ENCODE measurements at places on chromosomes 11 and 22. TPM values are rescaled to one million over a fixed set of nuclear protein-coding genes. Genes with fewer than 3 reads are reported as not detected.

DNA sequence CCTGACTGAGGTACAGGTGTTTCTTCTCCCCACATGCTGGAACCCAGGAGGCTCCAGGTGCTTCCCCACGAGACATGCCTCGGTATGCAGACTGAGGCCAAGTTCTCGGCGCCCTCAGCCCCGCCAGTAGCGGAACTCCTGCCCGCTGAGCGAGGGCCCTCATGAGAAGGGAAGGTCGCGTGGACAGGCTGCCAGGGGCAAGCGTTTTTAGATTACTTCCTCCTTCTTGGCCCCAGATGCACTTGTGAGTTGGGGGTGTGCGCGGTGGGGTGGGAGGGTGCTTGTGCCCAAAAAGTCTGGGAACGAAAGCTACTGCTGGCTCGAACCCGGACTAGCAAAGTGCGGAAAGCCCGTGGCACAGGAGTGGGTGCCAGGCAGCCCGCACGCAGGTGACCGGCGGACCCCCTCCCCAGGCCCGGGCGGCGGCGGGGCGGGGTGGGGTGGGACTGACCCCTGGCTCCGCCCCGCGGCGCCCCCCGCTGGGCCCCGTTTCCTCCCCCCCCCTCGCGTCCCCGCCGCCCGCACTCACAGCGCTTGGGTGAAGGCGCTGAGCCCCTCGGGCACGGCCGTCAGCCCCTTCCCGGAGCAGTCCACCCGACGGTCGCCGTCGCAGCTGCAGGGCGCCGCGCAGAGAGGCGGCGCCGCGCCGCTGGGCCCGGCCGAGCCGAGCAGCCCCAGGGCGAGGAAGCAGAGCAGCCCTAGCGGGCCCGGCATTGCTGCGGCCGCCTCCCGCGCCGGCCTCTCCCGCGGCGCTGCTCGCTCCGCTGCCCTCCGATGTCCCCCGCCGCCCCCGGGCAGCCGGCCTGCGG is 797 bp downstream of the LGR4 start:
- no peak for DNase-seq

GRCh38 chr11:7577291-7578190 is 63.7 kb downstream of the PPFIBP2 start:
- no peak for DNase-seq

GRCh38 chr11:33904102-33904501 is 12.2 kb upstream of the LMO2 start:
- no peak for DNase-seq

DNA sequence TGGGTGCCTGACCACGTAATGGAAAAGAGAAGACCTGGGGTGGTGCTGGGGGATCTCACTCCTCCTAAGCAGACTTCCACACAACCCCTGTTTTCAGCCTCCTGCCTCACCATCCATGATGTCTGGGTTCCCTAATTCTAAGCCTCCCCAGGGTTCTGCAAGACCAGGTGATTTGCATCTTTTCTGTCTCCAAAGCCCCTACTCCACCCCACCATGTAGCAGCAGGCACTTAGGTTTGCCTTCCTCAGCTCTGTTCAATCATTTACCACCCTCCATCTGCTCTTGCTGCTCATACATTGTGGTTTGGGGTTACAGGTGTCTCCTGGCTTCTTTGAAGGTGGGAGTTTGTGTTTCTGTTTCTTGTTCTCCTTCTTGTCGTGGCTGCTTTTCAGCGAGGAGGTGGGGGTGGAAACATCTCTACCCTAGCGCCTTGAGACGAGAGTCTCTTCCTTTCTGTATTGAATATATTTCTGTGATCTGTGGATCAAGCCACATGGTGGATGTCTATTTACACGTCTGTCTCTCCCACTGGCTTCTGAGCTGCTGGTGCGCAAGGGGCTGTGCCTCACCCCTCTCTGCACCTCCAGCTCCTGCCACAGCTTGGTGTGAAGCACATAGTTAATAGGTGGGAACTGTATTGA is 6.6 kb upstream of the SSTR3 start:
- DNase-seq, result no peak

- no peak for DNase-seq
Measured at GRCh38 chr11:64507832-64508375, 83.1 kb upstream of the SLC22A12 start.

DNA sequence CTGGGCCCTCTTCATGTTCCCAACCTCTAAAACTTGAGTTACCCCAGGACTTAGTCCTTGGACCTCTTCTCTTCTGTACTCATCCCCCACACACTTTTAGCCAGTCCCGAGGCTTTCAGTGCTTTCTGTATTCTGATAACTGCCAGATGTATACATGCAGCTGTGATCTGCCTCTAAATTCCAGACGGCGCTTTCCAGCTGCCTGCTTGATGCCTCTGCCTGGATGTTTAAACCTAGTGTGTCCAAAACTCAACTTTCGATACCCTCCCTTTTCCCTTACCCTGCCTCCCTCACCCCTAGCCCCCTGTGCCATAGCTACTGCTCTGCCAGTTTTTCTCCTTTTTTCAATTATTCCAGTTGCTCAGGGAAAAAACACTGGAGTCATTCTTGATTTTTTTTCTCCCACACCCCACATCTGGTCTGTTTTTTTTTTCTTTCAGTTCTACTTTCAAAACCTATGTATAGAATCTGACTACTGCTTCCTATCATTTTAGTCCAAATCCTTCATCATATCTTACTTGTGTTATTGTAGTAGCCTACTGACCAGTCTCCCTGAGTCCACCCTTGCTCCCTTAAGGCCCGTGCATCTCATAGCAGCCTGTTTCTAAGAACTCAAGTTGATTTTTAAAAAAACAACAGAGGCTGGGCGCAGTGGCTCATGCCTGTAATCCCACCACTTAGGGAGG is 32.9 kb upstream of the TECTA start:
- DNase-seq, result no peak

ZNF195 gene
- 32.9 TPM for total RNA-seq

All from NCI-H460 (cell line).